Naive thymus-derived CD8-positive, alpha-beta T cell (primary cell): ENCODE measurements at places on chromosomes 12 and 14. TPM values are rescaled to one million over a fixed set of nuclear protein-coding genes. Genes with fewer than 3 reads are reported as not detected.

- no peak for DNase-seq
Measured at GRCh38 chr14:84127495-84127894, 1402.4 kb upstream of the FLRT2 start.

GRCh38 chr12:103529306-103529705 is 33.5 kb upstream of the C12orf42 start:
- DNase-seq, result no peak

DNA sequence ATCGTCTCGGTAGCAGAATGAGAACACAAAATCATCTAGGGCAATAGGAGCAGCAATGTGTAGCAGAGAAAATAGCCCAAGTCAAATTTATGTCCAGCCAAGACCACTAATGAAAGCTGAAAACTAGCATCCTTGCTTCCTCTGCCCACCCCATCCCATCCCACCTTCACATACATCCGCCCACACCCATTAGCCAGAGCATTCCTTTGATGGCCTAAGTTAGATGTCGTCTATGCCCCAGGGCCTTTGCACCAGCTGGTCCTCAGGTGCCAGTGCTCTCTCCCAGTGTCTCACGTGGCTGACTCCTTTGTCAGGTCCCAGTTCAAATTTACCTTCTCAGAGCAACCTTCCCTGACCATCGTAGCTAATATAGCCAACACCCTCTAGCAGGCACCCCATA is 17.8 kb upstream of the PPP2R5C start:
- no peak for DNase-seq

DNA sequence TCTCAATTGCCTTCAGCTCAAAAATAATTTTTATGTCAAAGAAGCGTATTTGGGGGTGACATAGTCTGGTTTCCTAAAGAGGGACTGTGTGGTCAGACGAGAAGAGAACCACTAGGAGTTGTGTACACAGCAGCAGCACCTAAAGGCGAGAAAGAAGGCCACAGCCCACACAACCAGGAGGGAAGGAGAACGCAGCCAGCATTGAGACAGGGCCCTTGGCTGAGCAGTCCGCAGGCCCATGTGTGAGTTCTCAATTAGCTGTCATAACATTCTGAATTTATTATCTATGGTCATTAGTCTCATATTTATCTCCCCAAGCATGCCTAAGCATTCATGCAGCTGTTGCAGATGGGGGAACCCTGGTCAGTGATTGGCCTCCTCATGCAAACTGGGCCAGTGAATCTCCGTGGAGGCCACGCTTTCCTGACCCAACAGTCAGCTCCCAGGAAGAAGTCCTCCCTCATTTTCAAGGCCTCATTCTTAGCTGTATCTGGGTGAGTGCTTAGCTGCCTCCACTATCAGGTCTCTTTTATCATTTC is 81.2 kb upstream of the ATF7IP start:
- no peak for DNase-seq

- DNase-seq, result no peak
Measured at GRCh38 chr12:25197608-25198007, 2.6 kb downstream of the ETFRF1 start.

- no peak for DNase-seq
Measured at GRCh38 chr12:30450872-30451271, 244.8 kb downstream of the IPO8 start.

DNA sequence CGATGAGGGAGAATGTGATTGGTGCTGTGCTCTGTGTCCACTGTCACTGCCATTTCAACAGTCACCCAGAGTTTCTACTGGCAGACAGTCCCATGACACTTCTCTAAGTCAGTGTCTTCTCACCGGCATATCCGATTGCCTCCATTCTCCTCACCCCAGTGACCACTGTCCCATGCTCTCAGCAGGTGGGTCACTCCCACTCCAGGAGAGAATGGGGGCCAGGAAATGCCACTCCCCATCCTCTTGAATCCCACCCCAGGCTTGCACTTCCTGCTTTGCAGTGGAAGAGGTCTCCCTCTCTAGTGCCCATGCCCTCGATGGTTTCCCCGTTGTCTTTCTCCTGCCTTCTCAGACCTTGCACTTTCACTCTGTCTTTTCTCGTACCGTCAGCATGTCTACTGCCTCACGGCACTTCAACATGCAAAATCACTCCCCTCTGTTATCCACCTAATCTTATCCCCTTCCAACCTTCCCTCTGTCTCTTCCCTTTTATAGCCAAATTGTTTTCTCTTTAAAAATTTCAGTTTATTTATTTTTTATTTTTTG is 2.2 kb upstream of the EP400 start:
- no peak for DNase-seq

- no peak for DNase-seq
Measured at GRCh38 chr12:109497675-109498074, 20.2 kb downstream of the UBE3B start.

DNA sequence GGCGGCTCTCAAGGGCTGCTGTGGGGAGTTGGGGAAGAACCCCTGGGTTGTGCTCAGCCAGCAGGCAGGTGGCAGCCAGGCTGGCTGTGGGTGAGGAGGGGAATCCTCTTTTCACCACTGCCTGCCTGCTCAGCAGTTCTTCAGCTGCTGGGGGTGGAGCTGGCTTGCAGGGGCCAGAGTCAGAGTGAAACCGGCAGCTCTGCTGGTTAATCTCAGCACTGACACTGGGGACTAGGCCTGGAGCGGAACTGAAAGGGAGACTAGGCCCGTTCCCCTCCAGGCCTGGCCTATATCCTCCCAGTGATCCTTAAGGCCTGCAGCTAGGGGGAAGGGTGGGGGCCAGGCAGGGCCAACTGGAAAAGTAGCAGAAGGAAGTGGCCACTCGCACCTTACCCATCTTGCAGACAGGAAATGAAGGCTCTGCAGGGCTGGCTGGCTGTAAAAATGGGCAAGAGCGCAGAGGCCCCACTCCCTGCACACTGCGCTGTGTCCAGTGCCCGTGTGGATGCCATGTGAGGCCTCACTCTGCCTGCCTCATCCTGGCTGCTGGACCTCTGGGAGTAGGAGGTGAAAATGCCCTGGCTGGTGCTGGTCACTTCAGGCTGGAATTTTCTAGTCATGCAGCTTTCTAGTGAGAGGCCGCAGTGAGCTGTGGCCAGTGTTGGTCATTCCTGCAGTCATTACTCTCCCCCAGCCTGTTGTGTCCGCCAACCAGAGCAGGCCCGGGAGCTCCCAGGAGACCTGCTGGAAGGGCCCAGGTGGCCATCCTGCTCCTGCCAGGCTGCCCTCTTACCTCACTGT is 39.4 kb downstream of the SH2B3 start:
- peak; percentile 68 for DNase-seq

GRCh38 chr12:129532707-129533499 is 370.9 kb downstream of the TMEM132D start:
- no peak for DNase-seq

The C12orf54 gene
- not detected for total RNA-seq

The FLVCR2 gene
- 3.8 TPM for total RNA-seq

The EXD2 gene
- total RNA-seq, result 12.4 TPM

The SALL2 gene
- total RNA-seq, result 6.7 TPM

The SLC6A12 gene
- 0.78 TPM for total RNA-seq

The CLEC2A gene
- not detected for total RNA-seq

The HOXC6 gene
- not detected for total RNA-seq

The SERPINA3 gene
- not detected for total RNA-seq

The CACNA2D4 gene
- 10.1 TPM for total RNA-seq

The PIWIL1 gene
- not detected for total RNA-seq
